ENCODE measurements at places on chromosomes 13 and 19. TPM values are rescaled to one million over a fixed set of nuclear protein-coding genes. Genes with fewer than 3 reads are reported as not detected.

DNA sequence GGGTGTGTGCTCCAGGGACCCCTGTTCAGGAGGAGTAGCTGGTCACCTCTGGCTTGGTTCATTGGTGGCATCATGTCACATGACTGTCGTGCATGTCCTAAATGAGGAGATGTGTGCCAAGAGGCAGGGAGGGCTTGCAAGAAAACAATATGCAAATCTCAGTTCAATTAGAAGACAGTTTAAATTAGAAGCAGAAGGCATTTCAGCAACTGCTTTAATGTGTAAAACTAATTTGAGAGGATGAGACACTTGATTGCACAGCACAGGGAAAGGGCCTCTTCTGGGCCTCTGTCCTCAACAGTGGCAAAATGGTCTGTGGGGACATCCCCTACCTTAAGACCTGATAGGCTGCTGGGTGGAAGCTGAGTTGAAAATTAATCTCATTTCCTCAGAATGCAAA lies 54.6 kb downstream of the SPATA13 start:
- ATAC-seq: no peak

The PABPC3 gene
- total RNA-seq: not detected

GRCh38 chr19:13428352-13428751 lies 77.9 kb downstream of the CACNA1A start:
- no peak for ATAC-seq

DNA sequence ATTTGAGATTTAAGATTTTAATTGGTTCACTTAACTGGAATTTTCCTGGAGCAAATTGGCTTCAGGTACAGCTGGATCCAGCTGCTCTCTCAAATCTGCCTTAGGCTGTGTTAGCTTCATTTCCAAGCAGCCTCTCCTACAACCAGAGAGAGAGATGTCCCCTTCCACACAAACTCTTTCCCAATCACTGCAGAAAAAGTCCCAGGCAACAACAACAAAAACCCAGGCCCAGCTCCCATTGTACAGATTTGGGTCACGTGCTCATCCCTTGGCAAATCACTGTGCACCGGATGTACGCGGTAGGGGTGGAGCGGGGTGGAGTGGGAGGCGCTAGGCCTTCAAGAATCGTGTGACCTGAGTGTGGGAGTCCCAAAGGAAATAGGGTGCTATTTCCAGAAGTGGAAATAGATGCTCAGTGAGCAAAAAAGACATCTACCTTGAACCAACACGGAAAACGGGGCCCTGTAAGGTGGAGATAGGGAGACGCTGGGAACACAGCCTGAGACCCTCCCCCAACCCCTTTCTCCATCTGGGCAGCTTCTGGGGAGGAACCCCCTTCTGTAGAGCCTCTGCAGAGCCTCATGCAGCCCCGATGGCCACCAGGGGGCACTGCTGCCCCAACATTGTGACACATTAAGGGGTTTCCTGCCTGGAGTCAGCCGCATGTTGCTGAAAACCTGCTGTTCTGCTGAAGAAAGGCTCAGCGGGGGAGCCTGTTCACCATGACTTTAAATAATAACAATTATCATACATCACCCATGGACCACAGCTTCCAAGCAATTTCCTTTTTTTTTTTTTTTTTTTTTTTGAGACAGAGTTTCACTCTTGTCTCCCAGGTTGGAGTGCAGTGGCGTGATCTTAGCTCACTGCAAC lies 25.4 kb downstream of the HPN start:
- peak; percentile 87 for ATAC-seq

GRCh38 chr13:109998684-109999533 lies 212.5 kb upstream of the IRS2 start:
- ATAC-seq: no peak

The KMT5C gene
- total RNA-seq: 11.2 TPM

GRCh38 chr13:41018602-41018948 lies 541 bp downstream of the ELF1 start:
- ATAC-seq: no peak

GRCh38 chr13:20553311-20553710 lies 13.6 kb upstream of the IFT88 start:
- ATAC-seq: no peak

GRCh38 chr13:24148414-24149235 lies 11.9 kb upstream of the SPATA13 start:
- ATAC-seq: peak; percentile 75

- ATAC-seq: peak; percentile 31
Measured at GRCh38 chr19:7337380-7338194, 11.2 kb upstream of the ARHGEF18 start.

The FBXO17 gene
- 21.5 TPM for total RNA-seq

GRCh38 chr13:68995972-68996667 lies 1111.5 kb upstream of the ATXN8OS start:
- ATAC-seq: no peak

DNA sequence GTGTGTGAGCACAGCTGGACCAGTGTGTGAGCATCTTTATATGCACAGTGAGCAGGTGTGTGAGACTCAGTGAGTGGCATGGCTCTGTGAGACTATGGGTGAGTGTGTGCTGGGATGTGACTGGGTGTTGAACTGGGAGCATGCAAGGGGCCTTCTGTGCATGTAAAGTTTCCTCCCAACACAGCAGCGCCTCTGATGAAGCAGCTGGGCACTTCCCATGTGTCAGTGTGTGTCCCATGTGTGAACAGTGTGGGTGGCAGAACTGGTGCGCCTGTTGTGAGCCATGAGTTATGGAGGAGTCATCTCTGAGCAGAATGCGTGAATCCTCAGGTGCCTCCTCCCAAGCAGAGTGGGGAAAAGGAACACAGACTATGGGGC lies 24.1 kb downstream of the LGALS16 start:
- ATAC-seq: no peak

The MBD3L3 gene
- not detected for total RNA-seq

The CPB2 gene
- not detected for total RNA-seq

The SCEL gene
- 1.6 TPM for total RNA-seq

- no peak for ATAC-seq
Measured at GRCh38 chr13:80755910-80756309, 415.0 kb upstream of the SPRY2 start.

DNA sequence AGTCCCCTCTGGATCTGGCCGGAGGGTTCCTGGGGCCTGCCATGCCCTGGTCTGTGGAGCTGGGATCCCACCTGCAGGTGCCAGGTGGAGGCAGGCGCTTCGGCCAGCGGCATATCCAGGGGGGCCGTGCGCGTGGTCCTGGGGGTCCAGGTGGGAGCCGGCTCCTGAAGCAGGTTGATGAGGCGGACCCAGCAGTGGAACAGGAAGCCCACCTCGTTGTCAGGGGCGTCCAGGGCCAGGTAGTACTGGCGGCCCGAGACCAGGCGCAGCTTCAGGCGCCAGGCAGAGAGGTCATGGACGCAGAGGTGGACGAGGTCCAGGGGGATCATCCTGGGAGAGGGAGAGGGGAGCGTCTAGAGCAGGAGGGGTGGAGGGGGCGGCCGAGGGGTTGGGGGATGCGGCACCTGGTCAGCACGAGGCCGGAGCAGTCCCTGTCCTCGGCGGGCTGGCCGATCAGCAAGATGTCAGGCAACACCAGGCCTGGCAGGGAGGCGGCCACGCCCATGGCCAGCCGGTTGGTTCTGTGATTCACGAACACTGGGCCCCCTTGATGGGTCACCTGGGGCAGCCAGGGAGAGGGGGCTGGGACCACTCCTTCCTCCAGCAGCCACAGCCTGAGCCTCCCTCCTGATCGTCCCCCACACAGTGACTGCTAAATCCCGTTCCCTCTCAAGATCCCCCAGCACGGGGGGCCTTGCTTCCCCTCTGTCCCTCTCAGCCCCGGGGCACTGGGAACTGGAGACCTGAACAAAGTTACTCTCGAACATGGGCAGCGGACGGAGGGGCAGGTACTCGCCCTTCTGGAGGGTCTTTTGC lies 678 bp downstream of the GARIN5B start:
- ATAC-seq: no peak

DNA sequence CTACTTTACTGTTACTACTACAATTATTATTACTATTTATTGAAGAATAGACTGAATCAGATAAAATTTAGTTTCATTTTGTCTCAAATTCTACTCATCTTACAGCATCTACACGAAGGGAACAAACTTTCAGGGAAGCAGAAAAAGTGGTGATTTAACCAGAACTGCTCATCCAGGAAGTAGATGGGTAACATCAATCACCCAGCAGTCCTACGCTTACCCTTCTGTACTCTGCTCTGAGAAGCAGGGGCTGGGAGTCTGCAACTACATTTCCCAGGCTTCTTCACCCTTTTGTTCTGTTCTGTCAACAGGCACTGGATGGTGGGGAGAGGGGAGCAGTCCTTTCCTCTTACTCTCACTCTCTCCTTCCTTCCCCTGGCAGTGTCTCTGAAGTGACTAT lies 31.4 kb upstream of the GGACT start:
- ATAC-seq: no peak

- peak; percentile 57 for ATAC-seq
Measured at GRCh38 chr19:8363803-8364771, at the start of gene ANGPTL4. Gene ANGPTL4 (plus strand): TSS chr19:8364155. CDS start chr19:8364322, 167 bp downstream.

The LRG1 gene
- 8.5 TPM for total RNA-seq

DNA sequence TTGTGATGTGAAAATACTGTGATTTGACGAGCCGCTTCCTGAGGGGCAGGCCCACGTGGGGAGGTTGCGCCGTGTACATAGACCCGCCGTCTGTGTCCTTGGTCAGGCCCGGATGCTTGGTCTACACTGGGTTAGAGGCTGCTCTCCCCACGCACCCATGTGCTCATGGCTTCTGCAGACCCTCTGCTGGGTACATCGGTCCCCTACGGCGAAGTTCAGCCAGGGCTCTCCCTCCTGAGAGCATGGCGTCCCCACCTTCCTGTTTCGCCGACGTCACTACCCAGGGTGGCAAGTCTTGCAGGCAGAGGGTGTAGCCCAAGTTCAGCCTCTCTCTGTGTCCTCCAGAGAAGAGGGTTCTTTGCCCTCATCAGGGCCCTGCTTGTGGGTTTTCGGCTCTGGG lies 11.0 kb downstream of the COMP start:
- no peak for ATAC-seq

The PTGER1 gene
- total RNA-seq: 0.93 TPM

The ZNF700 gene
- total RNA-seq: 19.6 TPM

DNA sequence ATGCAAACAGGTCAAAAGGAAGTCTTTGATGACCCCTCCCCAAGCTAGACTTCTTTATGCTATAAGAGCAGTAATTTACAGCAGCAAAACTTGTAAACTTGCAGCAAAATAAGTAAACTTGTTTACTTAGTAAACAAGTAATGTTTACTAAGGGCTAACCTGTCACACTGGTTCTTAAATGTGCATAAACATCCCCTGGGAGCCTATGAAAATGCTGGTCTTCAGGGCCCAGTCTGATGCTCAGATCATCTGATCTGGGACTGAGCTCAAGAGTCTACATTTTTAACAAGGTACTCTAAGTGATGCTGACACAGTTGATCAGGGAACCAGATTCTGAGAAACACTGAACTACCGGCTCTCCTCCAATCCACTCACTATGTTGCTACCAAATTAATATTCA lies 53.4 kb downstream of the MTMR6 start:
- no peak for ATAC-seq

DNA sequence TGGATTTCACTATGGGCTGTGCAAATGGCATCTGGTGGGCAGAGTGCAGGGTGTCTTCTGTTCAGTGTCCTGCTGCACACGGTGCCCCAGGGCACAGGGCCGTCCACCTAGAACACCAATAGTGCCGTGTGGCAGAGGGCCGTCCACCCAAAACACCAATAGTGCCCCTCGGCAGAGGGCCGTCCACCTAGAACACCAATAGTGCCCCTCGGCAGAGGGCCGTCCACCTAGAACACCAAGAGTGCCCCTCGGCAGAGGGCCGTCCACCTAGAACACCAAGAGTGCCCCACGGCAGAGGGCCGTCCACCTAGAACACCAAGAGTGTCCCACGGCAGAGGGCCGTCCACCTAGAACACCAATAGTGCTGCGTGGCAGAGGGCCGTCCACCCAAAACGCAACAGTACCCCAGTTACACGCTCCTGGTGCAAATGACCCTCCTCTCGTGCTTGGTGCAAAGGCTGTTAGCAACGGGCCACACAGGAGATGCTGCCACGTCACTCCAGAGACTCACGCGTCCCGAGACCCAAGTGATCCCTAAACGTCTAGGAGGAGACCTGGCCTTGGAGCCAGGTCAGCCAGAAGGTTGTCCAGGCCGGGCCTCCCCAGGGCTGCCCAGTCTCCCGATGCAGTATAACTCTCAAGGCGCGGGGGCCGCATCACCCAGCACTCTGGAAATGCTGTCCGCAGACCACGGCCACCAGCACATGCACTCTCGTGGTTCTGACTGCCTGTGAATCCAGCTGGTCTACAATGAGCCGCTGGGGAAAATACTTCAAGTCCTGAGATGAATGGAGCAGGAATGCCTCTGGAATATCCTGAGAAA lies 51.5 kb downstream of the RASA3 start:
- ATAC-seq: no peak

- no peak for ATAC-seq
Measured at GRCh38 chr19:2569596-2570465, 93.9 kb downstream of the GADD45B start.

The ZNF444 gene
- 43.4 TPM for total RNA-seq

The CEACAM16 gene
- total RNA-seq: not detected
